Mesothelial cell of epicardium (in vitro differentiated cells): ENCODE measurements at places on chromosomes 1 and 21.

DNA sequence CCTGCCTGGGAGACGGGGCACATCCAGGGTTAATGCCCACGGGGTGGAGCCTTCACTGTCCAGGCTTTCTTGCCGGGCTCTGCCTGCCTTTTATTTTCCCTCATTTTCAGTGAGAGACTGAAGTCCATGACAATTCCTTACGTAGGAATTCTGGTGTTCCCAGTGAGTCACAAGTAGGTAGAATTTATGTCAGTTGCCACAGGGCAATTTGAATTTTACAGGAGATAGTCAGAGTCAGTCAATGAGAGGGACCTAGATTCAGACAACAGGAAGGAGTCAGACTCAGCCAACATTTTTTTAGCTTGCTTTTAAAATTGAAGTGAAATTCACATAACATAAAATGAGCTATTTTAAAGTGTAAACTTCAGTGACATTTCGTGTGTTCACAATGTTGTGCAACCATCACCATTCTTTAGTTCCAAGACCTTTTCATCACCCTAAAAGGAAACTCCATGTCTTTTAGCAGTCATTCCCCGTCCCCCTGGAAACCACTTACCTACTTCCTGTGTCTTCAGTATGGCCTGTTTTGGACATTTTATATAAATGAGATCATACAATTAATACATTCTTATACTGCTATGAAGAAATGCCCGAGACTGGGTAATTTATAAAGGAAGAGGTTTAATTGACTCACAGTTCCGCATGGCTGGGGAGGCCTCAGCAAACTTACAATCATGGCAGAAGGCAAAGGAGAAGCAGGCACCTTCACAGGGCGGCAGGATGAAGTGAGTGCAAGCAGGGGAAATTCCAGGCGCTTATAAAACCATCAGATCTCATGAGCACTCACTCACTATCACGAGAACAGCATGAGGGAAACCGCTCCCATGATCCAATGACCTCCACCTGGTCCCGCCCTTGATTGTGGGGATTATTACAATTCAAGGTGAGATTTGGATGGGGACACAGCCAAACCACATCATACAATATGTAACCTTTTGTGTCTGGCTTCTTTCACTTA, 14.6 kb downstream of the AJAP1 start:
- DNase-seq, result no peak

DNA sequence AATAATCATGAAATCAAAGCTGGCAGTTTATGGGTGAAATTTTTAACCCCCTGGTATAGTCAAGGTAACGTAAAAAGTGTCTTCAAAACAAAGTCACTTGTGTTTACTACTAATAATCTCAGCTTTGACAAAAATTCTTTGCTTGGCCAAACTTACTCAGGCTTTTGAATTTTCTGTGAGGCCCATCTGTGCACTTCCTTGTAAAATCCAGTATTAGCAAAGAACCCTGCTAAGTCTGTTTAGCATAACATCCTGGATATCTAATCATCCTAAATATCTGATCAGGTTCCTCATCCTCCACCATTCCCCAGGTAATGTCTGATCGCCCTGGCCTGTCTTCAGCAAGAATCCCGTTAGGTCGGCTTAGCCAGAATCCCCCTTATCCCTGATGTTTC, 3.0 kb downstream of the LYST start:
- no peak for DNase-seq

- no peak for DNase-seq
Observed at GRCh38 chr1:210076620-210077019, 138.6 kb downstream of the SYT14 start.

GRCh38 chr1:201507360-201507675, 395 bp upstream of the CSRP1 start:
- DNase-seq, result no peak

- DNase-seq, result no peak
Observed at GRCh38 chr1:169070958-169071357, 35.5 kb upstream of the ATP1B1 start.
